ENCODE measurements at places on chromosomes 12 and 14.

- peak; percentile 94 for DNase-seq
Measured at GRCh38 chr12:51951199-51951842, at the start of gene ACVR1B. TSS of gene ACVR1B (plus strand) at chr12:51951699. CDS start at chr12:51951744, 45 bp downstream.

DNA sequence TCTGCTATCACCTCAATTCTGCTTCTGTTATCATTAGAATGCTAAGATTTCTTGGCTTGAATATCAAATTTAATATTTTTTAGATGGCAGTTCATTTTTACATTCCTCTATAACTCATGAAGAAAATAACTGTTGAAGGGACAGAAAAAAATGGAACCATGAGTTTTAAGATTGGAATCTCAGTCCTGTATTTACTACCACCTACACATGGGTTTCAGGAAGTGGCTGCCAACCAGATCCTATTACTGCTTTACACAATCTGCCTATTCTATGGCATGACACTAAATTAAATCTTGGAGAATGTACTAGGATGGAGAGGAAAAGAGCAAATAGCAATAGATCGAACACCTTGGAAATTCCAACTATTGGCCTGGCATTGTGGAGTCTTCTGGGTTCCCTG lies 140.8 kb downstream of the DUSP6 start:
- no peak for DNase-seq

DNA sequence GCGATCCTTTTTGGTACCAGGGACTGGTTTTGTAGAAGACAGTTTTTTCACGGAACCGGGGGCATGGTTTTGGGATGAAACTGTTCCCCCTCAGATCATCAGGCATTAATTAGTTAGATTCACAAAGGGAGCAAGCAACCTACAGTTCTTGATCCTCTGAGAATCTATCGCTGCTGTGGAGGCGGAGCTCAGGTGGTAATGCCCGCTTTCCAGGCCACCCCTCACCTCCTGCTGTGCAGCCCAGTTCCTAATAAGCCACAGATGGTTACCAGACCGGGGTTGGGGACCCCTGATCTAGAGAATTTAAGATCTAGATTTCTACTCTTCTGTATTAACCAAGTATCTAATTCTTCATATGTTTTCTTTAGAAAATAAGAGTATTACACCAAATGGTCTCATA lies 4.8 kb downstream of the ARHGAP5 start:
- no peak for DNase-seq

- DNase-seq, result no peak
Measured at GRCh38 chr14:54182419-54183045, 214.3 kb upstream of the CDKN3 start.

GRCh38 chr14:105930572-105930971 lies 404.2 kb downstream of the TMEM121 start:
- DNase-seq, result no peak

DNA sequence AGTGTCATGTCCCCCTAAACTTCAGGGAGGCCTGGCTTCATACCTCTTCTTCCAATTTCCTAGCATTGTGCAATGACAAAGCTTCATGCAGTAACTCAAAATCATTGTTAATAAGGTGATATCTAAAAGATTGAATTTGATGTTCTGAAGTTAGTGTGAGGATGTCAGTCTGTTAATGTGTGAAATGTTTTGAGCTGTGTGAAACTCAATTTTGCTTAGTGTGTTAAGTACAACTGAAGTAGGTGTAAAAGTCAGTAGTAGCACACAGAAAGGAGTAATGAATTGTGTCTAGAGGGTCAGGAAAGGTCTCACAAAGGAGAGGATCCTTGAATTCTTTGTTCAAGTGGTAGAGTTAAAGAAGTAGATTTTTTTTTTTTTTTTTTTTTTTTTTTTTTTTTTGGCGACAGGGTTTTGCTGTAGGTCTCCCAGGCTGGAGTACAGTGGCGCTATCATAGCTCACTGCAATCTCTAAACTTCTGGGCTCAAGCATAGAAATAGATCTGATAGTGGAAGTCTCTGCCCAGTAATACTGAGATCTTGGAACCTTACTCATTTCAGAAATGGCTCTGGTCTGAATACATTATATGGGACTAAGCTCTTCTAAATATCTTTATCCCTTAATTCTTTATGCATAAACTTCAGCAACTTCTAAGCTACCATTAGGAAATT lies 63.9 kb downstream of the FUT8 start:
- no peak for DNase-seq

DNA sequence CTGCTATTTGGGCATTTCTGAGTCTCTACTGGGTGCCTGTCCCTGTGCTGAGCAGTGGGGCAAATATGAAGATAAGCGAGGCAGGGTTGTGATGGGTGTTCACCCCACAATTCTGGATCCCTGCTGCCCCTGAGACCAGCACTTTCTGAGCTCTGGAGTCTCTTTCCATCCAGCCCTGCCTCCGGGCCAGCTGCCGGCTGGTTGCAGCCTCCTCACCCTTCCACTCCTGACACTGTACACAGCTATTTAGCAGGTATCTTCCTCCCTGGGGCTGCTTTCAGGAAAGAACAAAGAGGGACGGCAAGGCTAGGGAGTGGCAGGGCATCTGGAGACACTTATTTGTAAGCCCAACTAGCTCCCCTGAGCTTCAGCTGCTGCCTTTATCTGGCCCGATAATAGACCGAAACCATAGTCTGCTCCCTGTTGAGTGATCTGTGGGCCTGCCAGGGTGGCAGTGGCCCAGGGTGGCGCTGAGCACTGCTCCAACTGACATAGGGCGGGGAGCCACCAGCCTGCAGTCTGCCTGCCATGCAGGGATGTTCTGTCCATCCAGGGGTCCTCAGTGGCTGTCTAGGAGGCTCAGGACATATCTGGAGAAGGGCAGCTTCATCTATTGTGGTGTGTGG lies 7.6 kb upstream of the KRT80 start:
- DNase-seq, result no peak

- DNase-seq, result no peak
Measured at GRCh38 chr14:31834616-31835015, 242.5 kb upstream of the ARHGAP5 start.

DNA sequence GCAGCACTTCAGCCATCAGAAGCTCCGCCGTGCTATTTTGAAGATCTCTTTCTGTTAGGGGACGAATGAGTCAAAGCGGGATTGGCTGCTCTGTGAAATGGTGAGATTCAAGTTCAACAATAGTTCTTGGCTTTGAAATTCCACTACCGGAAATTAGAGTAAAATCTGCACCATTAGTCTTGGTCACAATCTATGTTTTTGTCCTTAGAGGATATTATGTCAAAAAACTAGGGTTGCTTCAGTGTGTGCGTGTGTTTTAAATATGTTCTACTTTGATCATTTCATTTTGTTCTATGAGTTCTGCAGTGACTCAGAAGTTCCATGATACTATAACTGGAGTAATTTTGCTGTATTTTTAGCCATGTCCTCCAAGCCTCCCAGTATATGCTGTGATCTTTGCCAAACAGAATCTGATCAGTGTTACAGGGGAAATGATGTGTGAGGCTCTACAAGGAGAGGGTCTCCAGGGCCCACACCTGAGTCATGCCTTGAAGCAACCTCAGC lies 22.6 kb downstream of the GPHB5 start:
- DNase-seq, result no peak

DNA sequence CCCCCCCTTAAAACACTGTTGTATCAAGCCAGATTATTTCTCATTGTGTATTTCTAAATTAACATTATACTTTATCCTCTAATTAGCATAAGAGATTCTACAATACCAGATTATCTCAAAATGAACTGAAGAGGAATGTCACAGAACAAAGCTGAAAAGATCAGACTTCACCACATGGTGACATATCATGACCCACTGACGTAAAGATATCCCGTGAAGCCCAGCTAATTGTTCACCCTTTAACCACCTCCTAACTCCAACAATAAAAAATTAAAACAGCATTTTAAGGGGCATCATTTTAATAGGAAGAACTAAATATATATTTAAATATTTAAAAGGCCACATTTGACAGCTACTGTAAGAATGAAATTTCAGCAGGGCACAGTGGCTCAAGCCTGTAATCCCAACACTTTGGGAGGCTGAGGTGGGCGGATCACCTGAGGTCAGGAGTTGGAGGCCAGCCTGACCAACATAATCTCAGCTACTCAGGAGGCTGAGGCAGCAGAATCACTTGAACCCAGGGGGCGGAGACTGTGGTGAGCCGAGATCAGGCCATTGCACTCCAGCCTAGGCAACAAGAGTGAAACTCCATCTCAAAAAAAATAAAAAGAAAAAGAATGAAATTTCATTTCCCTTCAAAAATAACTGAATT lies 29.0 kb downstream of the CDK17 start:
- DNase-seq, result no peak

DNA sequence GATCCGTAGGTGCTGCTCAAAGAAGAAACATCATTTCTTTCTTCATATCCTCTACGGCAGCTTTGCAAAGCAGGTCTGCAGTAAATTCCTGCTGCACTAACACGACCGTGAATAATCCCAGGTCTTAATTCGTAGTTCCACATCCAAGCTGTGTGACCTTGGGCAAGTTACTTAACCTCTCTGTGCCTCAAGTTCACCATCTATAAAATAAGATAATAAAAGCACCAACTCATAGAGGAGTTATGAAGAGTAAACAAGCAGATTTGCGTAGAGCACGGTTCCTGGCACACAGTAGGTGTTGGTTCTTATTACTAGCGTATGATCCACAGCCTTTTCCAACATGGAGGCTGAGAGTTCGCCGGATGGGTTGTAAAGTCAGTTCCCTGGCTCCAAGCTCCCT lies 3.6 kb downstream of the NCOR2 start:
- DNase-seq, result no peak

DNA sequence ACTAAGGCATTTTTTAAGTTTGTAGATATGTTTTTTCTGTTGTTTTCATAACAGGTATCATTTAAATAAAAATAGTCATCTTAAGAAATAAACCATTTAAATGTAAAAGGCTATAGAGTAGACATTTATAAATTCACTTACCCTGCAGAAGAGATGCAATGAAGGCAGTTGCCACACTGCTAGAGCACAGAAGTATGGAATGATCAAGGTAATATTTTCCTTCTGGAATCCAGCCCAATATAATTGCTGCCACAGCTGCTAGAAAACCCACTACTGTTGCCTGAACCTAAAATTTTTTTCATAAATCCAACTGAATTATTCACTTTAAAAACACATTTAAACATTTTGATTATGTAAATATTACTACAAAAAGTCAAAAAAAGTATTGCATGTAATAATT lies 69.2 kb downstream of the SLC41A2 start:
- no peak for DNase-seq

- no peak for DNase-seq
Measured at GRCh38 chr12:11716794-11717518, 67.5 kb downstream of the ETV6 start.

- DNase-seq, result no peak
Measured at GRCh38 chr12:66033151-66033550, 97.4 kb downstream of the LLPH start.

DNA sequence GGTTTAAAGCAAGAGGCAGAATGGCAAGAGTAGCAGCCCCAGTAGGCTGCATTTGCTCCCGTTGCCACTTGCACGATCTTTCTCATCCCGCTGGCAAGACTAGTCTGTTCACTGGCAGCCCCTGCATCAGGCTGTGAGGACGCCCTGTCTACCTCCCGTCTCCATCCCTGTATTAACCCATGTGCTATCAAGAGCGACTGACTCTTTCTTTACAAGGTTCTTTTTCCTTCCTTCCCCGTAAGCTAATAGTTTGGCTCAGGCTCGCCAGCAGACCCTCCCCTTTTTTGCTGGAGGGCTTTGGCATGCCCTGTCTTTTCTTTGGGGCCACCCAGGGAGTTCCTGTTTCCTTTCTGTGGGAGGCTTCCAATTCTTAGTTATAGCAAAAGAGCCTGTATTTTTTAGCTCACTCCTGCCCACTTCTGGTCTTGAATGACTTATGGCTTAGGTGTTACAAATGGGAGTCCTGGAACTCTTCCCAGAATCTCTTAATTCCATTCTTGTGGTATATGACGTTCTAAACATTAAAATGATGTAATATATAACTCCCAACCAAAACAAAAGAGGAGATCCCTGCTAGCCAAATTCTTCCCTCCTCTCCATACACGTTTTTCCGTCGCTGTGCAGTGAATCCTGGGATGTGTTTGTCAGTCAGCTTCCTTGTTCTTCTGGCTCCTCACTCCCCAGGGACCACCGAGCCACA lies 149.0 kb downstream of the PRKCH start:
- DNase-seq, result no peak

DNA sequence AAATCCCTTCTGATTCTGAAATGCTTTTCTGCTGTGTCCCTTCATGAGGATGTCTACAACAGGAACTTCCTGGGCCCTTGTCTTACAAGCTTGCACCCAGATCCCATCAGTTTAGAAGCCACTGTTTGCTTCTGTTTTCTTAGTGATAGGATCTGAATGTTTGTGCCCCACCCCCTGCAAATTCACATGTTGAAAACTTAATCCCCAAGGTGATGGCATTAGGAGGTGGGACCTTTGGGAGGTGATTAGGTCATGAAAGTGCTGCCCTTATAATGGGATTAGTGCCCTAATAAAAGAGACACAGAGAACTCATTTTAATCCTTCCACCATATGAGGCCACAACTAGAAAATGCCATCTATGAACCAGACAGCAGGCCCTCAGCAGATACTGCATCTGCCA lies 36.0 kb upstream of the GNPNAT1 start:
- no peak for DNase-seq

DNA sequence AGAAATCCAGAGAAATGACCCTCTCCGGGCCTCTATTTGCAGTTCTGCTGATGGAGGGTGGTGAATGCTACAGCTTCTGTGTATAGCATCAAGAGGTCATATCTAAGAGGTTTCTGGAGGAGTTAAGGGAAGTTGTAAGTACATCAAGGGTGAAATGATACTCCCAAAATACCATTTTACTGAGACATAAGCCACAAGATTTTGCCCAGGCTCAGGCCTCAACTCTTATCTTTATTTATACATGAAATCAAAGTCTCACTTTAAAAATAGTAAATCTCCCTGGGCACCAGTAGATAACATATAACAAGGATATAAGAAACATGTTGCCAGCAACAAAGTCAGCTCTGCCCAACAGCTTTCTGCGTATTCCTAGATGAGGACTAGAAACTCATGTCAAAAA lies 40.4 kb downstream of the NIN start:
- no peak for DNase-seq

DNA sequence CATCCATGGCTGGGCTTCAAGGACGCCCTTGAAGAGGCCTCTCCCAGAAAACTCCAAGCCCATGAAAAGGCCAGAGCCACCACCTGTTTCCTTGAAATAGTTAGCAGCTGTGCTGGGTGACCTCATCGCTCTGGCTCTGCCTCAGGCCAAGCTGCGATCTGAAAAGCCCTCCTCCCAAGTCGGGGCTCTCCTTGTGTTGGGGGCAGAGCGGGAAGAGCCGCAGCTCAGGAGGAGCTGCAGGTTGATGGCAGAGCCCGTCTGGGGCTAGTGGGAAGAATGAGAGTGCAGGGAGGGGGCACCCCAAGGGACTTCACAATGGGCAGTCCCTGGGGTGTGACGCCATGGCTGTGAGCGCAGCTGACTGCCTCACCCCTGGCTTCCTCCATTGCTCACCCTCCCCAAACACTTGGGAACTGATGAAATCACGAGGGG lies 50.0 kb upstream of the STON2 start:
- DNase-seq, result peak; percentile 55
